Cortex of kidney (tissue), 1 donor: ENCODE measurements at places on chromosomes 1 and 21.

- DNase-seq: no peak
Measured at GRCh38 chr1:156420205-156421061, 51.4 kb downstream of the RHBG start.

- DNase-seq: no peak
Measured at GRCh38 chr1:29805896-29806160, 569.5 kb downstream of the PTPRU start.

GRCh38 chr1:61293197-61293596, 210.8 kb downstream of the NFIA start:
- no peak for DNase-seq

GRCh38 chr1:234765181-234765580, 155.2 kb upstream of the IRF2BP2 start:
- DNase-seq: no peak

- no peak for DNase-seq
Measured at GRCh38 chr1:7149080-7149838, 364.0 kb downstream of the CAMTA1 start.

GRCh38 chr1:159091607-159092031, 15.1 kb upstream of the AIM2 start:
- no peak for DNase-seq

DNA sequence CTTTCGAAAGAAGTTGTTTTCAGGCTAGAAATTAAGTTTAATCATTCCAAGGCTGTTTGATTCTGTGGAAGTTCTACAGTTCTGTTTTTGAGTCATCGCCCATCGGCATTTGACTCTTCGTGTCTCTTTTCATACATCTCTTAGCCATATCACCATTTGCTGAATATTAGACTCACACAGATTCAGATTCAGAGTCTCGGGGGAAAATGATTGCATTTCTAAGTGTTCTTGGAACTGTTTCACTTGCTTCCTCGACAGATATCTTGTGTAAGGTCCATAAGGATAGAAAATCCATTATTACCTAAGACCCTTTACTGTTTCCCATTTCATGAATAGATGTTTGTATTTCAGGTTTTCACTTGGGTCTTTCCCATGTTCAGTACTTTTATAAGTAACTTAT, 237.0 kb upstream of the SGIP1 start:
- no peak for DNase-seq

DNA sequence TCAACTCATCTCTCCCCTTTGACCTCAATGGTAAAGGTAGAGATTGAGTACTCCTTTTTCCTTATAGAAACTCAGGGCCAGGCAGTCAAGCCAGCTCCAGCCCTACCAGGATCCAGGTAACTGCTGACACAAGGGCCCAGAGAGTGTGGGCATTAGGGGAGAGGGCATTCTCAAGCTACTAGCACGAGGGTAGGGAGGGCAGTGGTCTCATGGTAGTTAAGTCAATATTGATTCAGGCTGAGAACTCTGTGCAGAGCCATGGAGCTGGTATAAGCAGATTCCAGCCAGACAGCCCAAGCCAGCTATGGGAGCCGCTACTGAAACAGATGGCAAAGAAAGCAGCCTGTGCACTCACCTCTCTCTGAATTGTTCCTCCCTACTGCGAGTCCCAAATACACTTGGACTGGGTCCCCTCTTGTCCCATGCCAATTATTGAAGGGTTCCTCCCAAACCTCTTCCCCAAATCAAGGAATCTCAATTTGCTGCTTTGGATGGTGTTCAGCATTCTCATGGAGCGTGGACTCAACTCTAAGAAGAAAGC, 2.8 kb downstream of the PI4KB start:
- DNase-seq: no peak

GRCh38 chr21:46248422-46248782, 19.8 kb upstream of the LSS start:
- DNase-seq: no peak

DNA sequence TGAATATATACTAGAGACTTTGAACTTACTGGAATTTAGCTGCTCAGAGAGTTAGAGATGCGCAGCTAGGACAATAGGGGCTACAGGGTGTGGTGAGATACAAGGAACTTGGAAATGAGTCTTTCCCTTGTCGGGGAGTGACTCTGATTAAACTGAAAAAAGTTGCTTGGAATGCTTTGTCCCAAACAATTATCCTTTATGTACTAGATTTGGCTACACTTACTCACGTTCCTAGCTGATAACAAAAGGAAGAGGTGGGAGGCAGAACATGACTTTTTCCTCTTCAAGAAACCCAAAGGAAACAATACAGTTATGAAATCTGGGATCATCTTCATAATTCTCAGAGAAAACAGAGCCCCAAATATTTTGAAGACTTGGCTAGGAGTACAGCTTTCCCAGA, 6.9 kb upstream of the CGN start:
- DNase-seq: no peak

DNA sequence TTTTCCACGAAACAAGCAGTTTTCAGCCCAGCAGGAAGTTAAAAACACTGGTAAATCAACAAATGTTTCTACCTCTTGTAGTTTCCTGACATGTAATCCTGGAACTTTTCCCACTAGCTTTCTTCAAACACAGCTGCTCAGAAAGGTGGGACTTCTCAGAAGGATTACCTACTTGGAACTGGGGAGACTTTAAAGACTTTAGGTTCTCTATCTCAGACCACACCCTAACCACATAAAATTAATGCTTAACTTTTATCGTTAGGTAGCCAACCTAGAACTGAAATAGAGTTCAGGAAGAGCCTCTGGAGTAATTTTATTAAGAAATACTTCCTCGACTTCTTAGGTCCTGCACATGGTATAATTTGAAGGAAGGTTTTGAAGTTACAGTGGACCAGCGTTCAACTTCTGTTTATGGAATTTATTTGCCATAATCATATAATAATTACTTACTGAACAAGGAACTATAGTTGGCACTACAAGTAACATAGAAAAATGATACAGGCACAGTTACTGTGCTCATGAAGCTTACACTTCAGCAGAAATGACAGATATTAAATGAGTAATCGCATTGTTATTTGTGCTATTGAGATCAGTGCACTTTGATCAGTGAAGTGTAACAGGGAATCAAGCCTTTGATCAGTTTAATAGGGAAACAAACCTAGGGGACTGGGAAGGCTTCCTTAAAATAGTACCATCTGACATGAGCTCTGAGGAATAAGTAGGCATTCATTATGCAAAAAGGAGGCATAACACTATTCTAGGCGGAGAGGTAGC, at the start of gene BCL2L15:
Gene BCL2L15 (minus strand): TSS at position 180 of the 774 bp plus-strand sequence. CDS start 206 bp downstream, outside the sequence.
- DNase-seq: no peak

DNA sequence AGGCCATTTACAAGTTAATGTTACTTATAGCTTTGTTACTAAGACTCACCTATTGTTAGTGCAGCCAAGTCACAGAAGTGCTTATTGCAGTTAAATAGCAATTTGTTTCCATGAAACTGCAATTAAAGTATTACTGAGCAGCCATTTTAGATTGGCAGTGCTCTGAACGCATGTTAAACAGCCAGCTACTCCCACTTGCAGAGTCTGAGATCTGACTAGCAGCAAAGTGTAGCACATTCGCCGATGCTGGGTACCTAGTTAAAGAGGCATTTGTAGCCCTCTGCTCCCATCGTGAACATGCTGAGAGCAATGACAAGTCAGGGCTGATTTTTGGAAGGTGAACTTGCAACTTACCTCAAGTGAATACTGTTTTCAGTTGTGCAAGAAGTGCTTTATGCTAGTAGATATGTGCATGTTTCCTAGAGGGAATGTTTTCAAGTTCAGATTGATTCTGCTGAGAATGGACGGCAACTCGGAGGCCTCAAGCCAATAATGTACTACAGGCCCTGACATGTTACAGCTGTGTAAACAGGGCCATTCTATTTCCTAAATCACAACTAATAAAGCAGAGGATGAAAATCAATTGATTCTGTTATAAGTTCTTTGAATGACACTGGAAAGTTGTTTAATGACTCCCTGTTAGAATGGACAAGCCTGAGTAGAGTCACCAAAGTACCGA, 19.8 kb downstream of the LMO4 start:
- no peak for DNase-seq

- DNase-seq: no peak
Measured at GRCh38 chr1:27045973-27046558, 33.4 kb upstream of the TENT5B start.

- DNase-seq: no peak
Measured at GRCh38 chr1:77538956-77539518, 143.4 kb downstream of the ZZZ3 start.

- DNase-seq: no peak
Measured at GRCh38 chr1:6174621-6175410, 5.3 kb downstream of the CHD5 start.

DNA sequence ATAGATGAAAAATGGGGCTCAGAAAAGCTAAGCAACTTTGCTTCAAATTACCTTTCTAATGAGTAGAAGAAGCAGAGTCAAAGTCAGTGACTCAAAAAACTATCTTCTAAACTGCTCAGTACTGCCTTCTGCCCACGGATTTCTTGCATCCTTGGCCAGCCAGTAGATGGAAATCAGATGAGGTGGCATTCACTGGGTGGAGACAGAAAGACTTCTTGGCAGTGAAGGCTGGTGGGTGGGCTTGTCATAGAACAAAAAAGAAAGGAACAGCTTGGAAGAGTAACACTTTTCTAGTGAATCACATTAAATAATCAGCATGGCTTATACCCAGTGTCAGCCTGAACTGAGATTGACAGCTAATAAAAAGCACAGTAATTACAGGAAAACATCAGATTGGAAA, 170.7 kb downstream of the ST6GALNAC5 start:
- DNase-seq: no peak

GRCh38 chr1:167342846-167343245, 122.2 kb downstream of the POU2F1 start:
- DNase-seq: no peak

- no peak for DNase-seq
Measured at GRCh38 chr1:41045740-41046139, 24.2 kb upstream of the SLFNL1 start.

DNA sequence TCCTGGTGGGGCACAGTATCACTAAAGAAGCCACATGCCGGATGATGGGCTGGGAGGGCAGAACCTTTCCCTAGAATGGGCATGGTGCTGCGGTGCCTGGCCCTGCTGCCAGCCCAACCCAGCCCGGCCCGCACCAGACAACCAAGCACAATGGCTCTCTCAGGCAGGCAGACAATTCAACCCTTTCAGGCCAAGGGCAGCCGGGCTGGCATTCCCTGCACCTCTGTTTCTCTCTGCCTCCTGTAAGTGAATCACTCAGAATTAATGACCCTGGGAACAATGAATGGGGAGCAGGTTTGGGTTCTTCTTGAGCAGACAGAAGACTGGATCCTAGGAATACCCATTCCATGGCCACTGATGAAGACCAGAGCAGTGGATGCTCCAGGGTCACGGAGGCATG, 41.0 kb upstream of the IFFO2 start:
- no peak for DNase-seq

DNA sequence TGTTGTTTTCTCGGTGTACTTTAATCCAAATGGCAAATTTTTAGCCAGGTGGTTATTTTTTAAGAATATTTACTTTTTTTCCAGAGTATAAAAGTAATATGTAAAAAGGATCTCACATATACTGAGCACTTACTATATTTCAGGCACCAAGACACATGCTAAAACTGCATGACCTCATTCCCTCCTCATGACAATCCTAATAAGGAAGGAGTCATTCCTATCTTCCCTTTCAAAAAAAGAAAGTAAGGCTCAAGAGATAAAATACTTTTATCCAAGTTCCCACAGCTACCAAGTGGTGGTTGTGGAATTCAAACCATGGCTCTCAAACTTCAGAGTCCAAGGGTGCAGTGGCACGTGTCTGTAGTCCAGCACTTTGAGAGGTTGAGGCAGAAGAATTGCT, 19.4 kb downstream of the ATP2B4 start:
- no peak for DNase-seq

- no peak for DNase-seq
Measured at GRCh38 chr1:115113766-115114165, 24.5 kb upstream of the TSPAN2 start.

DNA sequence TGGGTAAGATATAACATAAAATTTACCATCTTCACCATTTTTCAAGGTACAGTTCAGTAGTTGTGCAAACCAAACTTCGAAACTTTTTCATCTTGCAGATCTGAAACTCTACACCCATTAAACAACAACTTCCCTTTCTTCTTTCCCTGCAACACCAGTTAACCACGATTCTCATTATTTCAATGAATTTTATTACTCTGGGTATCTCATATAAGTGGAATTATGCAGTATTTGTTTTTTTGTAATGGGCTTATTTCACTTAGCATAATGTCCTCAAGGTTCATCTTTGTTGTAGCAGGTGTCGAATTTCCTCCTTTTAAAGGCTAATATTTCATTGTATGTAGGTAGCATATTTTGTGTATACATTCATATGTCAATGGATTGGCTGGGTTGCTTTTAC, 146.1 kb downstream of the SPATA46 start:
- DNase-seq: no peak

DNA sequence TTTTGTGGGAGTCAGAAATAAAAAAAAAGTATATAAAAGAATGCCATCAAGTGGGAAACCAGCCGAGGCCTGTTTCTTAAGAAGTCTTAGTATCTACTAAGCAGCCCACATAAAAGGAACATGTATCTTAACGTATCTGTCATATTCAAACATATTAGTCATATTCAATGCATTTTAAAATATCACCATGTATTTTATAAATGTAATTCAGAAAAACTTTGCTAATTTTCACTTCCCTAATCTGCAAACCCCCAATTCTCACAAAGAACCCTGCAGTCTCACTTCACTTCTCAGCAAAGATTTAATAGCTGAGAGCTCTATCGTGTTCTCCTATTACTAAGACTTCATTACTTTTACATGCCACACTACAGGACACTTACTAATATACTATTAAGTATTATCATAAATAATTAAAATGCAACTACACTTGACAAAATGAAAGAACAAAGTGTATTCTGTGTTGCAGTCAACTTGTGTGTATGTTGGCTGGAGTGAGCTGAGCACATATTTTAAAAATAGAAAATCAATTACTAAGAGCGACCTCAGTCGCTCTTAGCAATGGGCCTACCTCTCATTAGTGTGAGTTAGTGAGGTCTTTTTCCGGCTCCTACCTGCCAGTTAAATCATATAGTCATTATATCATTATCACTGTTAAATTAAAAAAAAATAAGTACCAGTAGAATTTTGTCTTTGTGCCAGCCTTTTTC, 484.3 kb downstream of the LMO4 start:
- DNase-seq: no peak

DNA sequence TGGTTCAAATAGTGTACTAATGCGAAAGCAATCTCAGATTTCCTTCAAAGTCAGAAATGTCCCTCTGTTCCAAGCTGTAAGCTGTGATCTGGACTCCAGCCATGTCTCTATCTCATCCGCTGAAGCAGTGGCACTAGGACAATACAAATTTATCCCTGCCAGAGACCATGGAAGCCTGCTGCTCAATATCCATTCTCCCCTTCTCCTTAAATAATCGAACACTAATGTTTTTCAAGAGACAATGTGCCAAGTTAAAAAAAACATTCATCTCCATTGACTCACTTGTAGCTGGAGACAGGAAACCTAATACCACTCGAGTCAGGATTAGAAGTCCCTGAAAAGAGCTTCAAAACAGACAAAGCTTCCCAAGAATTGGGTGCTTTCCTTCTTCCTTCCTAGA, 38.5 kb upstream of the PGBD5 start:
- no peak for DNase-seq
